Bronchial smooth muscle cell (primary cell): ENCODE measurements at places on chromosomes 2 and 18. TPM values are rescaled to one million over a fixed set of nuclear protein-coding genes. Genes with fewer than 3 reads are reported as not detected.

CFAP65 gene
- under 0.01 TPM in 1 of 2 replicates, not detected in the other for total RNA-seq

SPP2 gene
- 0.16 TPM in 1 of 2 replicates, not detected in the other for total RNA-seq

FHL2 gene
- 50.2 and 85.7 TPM in 2 replicates for total RNA-seq

SERTAD2 gene
- total RNA-seq: 6.1 and 7.0 TPM in 2 replicates

MTERF4 gene
- total RNA-seq: 36.6 and 58.6 TPM in 2 replicates

KLHL30 gene
- 0.09 and 0.16 TPM in 2 replicates for total RNA-seq

USP40 gene
- 27.0 and 29.0 TPM in 2 replicates for total RNA-seq

CTAGE1 gene
- not detected in 2 replicates for total RNA-seq
